Activated CD8-positive, alpha-beta memory T cell treated with anti-CD3 and anti-CD28 coated beads for 4 hours (primary cell): ENCODE measurements at places on chromosomes 3 and 15.

GRCh38 chr3:15755181-15755580 is 42.6 kb downstream of the ANKRD28 start:
- no peak for DNase-seq

DNA sequence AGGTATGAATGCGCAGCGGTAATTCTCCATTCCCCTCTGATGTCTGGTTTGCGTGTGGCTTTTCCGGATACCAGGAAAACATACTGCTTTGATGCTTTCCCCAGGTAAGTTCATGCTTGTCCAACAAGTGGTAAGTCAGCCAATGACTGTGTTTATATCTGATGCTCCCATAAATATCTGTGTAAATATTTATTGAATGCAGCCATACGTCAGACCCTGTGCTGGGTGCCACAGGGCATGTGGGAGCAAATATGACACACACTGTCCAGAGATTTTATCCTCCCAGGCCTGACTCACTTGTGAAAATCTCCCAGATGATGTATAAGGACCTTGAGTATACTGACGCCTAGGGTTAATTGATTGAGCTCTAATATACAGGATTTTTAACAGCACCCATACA is 29.6 kb upstream of the CEMIP start:
- no peak for DNase-seq

GRCh38 chr3:120472121-120472844 is 21.5 kb upstream of the FSTL1 start:
- no peak for DNase-seq

GRCh38 chr3:8760506-8760905 is 8.9 kb downstream of the OXTR start:
- DNase-seq, result no peak

GRCh38 chr15:39453620-39454019 is 127.3 kb upstream of the THBS1 start:
- no peak for DNase-seq

DNA sequence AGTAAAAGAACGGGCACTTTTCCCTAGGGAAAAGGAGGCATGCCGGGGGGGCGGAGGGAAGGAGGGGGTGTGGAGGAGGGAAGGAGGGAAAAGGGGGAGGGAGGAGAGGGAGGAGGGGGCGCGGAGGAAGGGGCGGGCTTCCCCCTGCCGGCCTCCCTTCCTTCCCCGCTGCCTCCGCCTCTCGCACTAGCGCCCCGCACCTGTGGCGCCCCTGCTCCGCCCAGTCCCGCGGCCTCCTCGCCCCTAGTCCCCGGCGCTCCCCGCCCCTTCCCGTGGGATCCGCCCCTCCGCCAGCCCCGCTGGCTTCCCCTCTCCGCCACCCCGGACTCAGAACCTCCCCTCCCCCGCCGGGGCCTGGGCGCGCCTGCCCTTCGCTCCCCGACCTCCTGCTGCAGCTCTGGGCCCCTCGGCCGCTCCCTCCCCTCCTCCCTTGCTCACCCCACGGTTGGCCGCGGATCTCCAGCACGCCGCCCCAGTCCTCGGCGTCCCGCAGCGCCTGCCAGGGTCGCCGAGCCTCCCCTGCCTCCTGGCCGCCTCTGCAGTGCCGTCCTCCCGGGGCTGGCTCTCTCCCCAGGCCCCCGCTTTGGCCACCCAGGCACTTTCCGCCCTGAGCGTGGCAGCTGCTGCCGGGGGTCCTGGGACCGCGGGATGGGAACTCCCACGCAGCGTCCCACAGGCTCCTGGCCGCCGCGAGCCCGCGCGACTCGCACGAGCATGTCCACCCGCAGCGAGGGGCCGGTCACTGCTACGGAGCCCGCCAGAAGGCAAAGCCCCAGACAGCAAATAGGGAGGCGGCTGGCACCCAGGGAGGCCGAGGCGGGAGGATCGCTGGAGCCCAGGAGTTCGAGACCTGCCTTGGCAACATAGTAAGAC is 147.4 kb downstream of the TJP1 start:
- no peak for DNase-seq

GRCh38 chr15:55879181-55879580 is 114.2 kb downstream of the NEDD4 start:
- no peak for DNase-seq

- no peak for DNase-seq
These were observed 272.6 kb upstream of the IGF1R start for GRCh38 chr15:98375513-98376340.

DNA sequence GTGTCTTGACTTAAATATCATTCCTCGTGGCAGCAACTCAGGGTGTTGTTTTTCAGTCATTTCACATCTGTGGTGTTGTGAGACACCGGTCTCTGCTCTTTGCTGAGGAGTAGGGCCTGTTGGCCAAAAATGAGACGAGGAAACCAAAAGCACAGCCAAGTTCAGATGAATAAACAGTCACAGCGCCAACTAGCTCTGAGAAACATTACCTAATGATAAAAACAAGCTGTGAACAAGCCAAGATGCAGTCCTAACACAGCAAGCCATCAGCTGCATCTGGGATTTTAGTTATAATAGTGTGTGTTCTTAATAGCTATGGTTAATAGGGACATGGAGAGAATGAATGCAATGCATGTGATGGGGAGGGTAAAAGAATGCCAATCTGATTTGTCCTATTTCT is 843.4 kb upstream of the DPPA4 start:
- DNase-seq, result no peak

GRCh38 chr15:92819278-92820235 is 80.6 kb upstream of the CHD2 start:
- DNase-seq, result no peak

DNA sequence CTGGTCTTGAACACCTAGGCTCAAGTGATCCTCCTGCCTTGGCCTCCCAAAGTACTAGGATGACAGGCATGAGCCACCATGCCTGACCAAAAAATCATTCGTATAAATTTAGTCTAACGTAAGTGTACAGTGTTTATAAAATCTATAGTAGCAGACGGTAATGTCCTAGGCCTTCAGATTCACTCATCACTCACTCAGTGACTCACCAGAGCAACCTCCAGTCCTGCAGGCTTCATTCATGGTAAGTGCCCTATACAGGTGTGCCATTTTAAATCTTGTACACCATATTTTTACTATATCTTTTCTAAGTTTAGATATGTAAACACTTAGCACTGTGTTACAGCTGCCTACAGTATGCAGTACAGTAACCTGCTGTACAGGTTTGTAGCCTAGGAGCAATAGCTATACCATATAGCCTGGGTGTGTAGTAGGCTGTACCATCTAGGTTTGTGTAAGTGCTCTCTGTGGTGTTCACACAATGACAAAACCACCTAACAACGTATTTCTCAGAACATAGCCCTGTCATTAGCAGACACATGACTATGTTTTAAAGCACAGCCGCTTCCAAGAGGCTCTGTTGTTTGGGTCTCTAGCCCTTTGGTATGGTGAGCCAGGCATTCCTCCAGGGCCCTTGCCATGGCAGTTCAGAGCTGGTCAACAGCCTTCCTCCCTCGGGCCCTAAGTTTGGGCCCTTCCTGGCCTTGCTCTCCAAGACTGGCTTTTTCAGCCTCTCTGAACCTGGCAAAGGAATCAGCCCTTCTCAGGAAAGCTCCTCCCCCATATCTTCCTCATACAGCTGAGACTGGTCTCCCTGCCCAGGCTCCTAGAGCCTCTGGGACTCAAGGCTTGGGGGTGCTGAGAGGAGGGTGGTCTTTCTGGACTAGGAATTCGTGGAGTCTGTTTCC is 1.9 kb upstream of the CCDC9B start:
- no peak for DNase-seq

DNA sequence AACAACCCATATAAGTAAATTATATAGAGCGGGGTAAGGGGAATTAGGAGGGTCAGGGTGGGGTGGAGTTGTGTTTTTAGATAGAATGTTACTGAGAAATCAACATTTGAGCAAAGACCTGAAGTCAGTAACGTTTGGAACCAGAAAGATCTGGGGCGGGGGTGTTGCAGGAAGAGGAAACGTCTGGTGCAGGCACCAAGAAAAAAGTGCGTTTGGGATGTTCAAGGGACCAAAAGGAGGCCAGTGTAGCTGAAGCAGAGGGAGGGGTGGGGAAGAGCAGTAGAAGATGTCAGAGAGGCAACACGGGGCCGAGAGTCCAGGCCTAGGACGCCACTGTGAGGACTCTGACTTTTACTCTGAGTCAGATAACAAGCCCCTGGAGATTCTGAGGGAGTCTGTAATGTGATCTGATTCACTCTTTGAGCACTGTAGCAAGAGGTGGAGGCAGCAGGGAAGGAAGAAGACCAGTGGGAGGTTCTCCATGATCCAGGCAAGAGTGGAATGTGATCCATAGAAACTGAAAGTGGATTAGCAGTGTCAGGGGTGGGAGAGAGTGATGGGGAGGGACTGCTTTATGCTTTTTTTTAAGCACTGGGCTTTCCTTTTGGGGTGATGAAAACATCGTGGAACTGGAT is 179.3 kb upstream of the CHRM5 start:
- DNase-seq, result no peak

DNA sequence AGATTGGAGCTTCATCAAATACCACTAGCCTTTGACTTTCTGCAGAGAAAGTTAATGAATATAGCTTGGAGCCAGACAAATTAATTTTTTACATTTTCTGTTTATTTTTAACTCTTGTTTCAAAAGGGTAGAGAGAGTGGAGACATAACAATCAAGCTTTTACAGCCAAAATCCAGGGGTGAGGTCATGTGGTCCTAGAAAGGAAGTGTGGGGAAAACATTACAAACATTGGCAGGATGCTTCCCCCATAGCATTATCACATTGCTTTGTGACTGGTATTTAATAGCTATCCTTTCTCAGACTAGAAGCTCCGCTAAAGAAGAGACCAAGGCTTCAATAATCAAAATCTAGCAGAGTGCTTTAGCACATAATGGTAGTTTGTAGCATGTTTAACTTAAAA is 46.4 kb upstream of the PHLDB2 start:
- no peak for DNase-seq

DNA sequence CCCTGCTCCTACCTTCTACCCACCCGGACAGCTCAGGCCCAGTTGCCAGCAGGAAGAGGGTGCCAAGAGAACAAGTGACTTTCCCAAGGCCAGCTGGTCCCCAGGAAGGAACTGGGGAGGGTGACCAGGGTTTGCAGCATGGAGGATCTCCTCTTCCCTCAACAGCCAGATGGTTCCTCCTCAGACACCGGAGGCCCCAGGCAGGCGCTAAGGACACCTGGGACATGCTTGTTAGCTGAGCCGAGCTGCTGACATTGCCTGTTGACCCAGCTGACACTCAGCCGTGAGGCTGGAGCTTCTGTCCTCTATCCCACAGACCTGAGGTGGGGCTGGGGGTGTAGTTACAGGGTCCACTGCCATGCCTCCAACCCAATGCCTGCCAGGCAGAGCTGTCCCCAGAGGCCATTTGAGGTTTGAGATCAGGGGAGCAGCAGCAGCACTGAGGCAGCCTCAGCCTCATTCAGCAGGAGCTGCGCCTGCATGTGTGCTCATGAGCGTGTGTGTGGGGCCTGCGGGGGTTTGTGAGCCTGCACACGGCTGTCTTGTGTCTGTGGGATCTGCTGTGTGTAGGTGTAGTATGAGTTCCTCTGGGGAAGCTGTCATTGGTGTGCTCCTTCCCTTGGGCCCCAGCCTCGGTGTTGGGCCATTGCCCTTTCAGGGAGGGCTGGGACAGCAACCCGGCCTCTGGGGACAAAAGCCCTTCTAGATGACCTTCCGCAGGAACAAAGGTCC is 7.1 kb downstream of the CPLX3 start:
- DNase-seq, result no peak

DNA sequence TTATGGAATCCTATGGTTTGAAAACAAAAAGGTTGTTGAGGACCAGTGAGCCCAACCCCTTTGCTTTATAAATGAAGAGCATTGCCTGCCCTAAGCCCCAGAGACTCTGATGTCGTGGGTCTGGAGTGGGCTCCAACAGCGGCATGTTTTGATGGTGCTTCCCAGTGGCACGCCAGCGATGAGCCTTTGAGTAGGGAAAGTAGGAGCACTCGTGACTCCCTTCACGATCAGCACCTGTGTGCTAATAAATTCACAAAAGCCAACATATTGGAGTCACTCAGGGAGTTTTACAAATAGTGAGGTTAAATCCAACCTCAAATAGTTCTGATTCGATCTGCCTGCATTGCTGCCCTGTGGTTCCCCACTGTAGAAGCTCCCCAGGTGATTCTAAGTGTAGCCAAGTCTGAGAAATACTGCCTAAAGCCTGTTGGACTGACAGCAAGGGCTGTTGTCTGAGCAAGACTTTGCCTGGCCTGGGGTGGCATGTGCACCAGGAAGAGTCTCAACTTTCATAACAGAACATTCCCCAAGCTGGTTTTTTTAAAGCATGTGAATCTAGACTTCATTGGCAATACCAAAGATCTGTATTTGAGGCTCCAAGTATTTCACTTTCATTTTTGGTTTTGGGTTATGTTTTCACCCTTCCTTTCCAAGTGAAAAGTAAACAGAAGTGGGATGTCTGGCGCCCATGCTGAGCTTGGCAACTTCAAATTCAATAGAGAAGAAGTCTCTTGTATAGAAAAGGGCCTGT is 9.9 kb downstream of the CCR5 start:
- no peak for DNase-seq

DNA sequence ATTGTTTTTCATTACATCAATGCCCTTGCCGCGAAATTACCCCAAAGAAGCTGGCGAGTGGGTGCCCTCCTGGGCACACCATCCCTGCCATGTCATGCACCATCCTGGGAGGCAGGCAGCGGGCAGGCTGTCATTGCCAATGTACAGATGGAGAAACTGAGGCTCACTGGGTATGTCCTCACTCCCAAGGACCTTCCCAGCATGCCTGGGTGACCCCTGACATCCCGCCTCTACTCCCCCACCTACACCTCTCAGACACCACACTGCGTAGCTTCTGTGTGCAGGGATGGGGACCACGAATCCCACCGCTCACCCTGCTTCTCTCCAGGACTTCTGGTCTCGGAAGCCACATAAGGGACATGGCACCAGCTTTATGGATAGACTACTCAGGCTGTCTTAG is 41.0 kb upstream of the SLC41A3 start:
- no peak for DNase-seq

DNA sequence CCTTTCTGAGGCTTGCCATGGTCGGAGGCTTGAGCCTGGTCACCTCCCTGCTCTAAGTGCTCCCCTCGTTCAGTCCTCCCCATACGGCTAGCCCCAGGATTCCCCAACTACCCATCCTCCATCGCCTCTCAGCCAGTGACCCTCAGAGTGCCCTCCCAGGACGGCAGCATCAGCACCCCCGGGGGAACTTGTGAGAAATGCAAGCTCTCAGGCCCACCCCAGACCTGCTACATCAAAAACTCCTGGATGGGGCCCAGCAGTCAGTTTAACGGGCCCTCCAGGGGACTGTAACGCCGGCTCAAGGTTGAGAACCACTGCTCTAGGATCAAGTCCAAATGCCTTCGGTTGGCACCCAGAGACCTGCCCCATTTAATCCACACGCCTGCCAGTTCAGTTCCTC is 6.9 kb downstream of the ADAMTS17 start:
- no peak for DNase-seq

DNA sequence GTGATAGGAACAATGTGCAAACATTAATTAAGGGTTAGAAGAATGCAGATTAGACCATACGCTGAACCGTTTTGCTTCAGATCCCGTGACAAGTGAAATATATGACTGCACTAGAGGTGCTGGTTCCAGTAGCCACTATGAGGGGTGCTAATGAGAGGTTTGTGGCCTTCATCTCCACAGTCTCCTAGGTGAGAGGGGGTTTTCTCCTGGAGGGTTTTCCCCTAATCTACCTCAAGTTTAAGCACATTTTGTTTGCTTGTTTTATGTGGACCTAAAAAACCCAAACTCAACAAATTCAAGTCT is 13.7 kb upstream of the SHF start:
- no peak for DNase-seq

- no peak for DNase-seq
These were observed 15.0 kb downstream of the EPHB1 start for GRCh38 chr3:134810052-134810435.

- DNase-seq, result no peak
These were observed 14.1 kb downstream of the PTPN23 start for GRCh38 chr3:47394881-47395280.

GRCh38 chr3:169774186-169774585 is 990 bp downstream of the MYNN start:
- DNase-seq, result no peak
